ENCODE measurements at places on chromosomes 16 and 17.

- no peak for DNase-seq
These were observed 125.3 kb upstream of the SMURF2 start for GRCh38 chr17:64787255-64787920.

DNA sequence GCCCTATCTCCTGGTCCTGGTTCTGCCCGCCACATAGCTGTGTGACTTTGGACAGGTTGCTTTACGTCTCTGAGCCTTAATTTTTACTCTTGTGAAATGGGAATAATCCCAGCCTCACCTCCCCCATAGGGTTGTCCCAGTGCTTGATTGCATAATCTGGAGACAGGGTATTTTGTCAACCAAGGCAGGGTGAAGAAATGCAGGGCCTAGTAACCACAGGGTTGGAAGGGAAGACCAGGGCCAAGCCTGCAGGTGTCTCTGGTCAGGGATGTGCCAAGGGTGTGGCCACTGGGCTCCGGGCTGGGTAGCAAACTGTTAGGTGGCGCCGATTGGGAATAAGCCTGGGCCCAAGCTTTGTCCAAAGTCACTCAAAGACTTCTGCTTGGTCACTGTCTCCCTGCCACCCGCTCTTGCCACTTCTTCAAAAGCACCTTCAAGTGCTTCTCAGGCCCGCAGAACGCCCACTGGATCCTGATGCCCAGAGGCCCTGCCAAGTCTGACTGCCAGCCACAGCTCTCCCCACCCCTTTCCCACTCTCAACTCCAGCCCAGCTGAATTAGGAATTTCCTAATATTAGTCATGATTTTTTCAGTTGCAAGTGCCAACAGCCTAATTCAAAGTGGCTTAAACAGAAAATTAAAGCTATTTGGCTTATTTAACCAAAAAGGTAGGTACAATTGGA lies 20.6 kb upstream of the COL1A1 start:
- peak; percentile 84 for DNase-seq

DNA sequence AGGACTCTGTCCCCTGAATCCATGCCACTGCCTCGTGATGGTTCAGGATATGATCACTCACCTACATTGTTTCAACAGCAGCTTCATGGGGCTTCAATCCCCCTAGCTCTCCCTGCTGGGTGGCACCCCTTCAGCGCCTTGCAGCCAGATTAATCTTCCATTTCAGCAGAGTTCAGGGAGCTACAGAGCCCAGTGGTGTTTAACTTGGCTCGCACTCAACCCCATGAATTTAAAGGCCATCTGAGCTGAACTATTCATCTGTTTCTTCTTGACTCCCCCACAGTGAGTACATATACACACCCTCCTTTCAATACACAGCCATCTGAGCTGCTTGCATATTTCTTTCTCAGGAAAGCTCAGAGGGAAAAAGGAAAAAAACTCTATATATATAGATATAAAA lies 202.8 kb upstream of the C16orf82 start:
- DNase-seq, result no peak

DNA sequence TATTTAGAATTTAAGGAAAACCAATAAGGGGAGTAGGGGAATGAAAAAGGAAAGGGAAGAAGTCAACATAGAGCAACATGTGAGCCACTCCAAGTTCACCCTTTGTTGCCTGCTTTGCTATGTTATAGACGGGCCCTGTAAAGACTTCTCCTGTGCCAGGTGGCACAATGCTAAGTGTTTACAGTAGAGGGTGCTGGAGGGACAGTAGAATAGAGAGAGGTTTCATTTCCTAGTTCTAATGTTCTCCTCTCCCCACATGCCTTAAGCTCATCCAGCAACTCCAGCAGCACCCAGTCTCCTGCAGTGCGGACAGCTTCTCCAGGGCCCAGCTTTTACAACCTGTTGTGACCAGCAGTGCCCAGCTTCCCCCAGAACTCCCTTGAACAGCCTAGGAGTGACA lies 468.0 kb downstream of the HS3ST3B1 start:
- no peak for DNase-seq

DNA sequence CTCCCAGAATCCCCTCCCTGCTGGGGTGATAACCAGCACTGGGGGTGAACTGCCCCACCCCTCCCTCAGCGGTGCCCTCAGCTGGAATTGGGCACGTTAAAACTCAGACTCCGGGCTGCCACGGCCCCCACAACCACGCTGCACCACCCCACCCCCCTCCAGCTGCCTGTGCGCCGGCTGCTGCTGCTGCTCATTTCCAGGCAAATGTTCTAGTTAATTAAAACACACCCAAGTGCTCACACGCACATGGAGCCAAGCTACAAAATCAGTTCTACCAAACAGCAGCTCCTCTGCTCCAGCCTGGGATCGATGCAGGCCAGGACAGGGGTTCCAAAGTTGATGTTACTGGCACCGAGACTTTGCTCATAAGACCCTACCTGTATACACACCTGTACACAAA lies 180.5 kb downstream of the ZNF423 start:
- no peak for DNase-seq

GRCh38 chr16:76265434-76266045 lies 11.7 kb upstream of the CNTNAP4 start:
- DNase-seq, result no peak

- DNase-seq, result no peak
These were observed 33.2 kb upstream of the MEAK7 start for GRCh38 chr16:84537491-84538151.

DNA sequence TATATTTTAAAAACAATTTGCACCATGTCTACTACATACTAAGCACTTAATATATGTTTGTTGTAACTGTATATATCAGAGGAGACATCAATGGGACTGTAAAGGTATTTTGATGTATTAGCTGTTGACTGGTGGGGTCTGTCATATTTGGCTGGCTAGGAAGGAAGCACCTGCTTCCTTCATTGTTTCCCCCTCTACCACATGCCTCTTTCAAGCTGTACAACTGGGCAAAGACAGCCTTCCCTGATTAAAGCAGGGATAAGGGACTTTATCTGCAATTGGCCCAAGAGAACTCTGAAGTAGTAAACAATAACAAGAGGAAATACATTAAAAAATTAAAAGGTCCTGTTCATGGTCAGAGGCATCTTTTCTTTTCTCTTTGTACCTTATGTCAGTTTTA lies 5.5 kb upstream of the SLFN12L start:
- no peak for DNase-seq

DNA sequence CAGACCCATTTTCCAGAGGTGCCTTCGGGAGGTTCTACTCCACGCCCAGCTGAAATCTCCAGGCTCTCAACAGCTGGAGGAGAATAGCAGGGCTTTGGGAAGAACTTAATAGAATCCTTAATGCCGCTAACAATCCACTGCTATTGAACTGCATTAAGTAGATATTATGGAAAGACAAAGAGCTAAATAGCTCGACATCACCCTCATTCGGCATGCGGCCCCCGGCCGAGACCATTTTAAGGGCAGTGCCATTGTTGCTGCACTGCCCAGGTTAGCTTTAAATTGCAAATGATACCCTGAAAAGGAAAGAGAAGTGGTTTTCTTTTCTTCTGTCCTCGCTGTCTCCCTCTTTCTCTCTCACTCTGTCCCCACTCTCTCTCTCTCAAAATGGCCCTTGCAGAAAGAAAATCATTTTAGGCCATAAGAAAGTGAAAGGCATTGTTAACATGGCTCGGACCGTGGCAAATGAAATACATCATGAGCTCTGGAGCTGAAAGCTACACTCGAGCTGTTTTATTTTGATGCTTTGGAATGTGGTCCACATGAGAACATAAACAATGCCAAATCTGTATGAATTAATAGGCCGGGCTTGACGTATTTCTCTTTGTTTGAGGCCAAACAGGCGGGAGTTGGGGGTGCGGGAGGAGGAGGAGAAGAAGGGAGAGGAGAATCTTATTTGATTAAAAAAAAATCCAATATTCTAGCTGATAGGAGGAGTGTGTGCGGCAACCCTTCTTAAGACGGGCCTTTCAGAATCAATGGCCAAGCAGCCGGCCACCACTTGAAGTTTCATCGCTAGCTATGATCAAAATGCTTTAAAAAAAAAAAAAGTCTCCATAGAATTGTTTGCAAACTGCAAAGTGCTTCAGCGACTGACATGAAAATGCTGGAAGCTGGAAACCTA lies 298.8 kb upstream of the IRX3 start:
- no peak for DNase-seq

DNA sequence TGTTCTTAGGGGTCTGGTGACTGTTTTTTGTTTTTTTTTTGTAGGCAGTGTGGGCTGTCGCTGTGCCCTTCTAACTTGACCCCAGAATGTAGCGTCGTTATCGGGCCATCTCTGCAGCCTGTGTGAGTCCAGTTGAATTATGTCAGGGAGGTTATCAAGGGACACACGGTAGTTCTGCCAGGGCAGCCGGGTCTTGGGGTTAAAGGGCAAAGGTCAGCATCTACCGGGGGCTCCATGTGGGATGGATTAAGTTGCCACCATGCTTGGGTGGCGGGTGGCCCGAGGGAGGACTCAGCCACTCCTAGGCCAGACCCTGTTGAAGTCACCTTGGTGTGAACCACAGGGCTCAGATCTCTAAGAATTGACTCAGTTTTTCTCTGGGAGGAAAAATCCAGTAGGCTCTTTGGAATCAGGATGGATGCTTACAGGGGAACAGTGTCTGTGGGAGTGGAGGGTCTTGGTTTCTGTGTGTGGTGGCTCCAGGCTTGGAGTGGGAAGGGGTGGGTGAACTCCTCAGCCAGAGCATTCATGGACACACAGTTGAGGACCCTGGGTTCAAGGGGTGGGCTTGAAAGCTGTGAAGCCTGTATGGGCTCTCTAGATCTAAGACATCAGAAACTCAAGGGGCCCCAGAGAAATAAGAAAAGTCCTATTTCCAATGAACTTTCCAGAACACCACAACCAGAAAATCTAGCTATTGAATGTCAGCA lies 191.7 kb downstream of the IRF8 start:
- DNase-seq, result peak; percentile 40

DNA sequence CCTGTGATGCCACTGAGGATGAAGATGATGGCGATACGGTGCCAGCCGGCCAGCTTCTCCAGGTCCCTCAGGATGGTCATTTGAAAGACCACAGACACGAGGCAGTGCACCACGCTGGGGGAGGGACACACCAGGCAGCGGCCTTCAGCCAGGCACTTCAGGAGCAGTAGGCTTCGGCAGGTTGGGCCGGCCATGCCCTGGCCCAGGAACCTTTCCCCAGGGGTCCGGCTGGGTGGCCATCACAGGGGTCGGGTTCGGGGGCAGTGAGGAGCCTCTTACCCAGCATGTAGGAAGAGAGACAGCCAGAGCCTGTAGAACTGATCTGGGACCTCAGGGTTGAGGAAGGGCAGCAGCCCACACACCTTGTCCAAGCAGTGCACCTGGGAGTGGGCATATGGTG lies 5.3 kb downstream of the AANAT start:
- no peak for DNase-seq

GRCh38 chr16:21626659-21627277 lies 25.6 kb downstream of the IGSF6 start:
- peak; percentile 43 for DNase-seq

DNA sequence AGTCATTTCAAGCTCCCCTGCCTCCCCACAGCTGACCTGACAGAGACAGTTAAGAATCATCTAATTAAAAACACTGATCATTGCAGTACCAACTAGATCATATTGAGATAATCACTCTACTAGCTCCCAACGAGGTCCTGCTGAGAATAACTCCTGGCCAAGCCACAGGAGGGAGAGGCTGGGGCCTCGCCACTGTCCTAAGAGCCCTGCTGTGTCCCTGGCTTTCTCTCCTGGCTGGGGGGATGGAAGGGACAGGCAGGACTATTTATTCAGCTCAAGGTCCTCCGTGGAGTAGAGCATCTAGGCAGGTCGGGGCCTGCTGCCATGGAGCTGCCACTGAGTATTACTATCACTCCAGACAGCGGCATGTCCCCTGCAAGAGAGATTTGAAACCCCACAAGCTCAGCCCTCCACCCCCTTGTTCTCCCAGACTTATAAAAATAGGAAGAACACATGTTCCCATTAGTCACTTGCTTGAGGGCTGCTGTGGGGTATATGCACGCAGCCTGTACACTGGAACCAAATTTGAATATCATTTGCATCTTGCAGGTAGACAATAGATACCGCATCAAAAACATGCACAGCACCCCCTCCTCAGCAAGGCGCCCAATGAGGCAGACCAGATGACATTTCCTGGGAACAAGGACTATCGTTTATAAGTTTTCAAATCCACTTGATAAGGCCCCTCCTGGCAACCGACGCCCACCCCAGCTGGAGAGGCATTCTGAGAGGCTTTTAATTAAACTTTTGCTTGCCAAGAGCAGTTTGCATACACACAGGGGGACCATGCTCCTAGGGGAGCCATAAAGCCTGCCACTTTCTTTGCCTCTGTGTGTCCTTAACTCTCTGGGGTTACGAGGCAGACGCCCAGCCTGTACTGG lies 385.2 kb upstream of the ZFHX3 start:
- DNase-seq, result no peak

DNA sequence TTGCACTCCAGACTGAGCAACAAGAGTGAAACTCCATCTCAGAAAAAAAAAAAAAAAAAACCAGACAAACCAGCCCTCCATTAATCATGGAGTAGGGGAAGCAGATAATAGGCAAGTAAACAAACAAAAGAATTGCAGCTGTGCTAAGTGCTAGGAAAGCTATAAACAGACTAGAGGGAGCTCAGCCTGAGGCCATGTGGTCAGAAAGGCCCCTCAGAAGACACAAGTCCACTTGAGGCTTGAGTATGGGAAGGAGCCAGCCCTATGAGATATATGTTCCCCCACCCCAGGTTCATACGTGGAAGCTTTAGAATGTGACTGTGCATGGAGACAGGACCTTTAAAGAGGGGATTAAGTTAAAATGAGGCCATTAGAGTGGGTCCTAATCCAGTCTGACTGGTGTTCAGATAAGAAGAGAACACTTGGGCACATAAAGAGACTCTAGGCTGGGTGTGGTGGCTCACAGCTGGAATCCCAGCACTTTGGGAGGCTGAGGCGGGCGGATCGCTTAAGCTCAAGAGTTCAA lies 132.6 kb upstream of the NOL11 start:
- no peak for DNase-seq

- DNase-seq, result no peak
These were observed 80.2 kb upstream of the COX10 start for GRCh38 chr17:13989138-13989537.

GRCh38 chr16:4511441-4512082 lies 27.0 kb downstream of the CDIP1 start:
- no peak for DNase-seq

GRCh38 chr16:72536723-72537435 lies 364.9 kb upstream of the PMFBP1 start:
- no peak for DNase-seq

DNA sequence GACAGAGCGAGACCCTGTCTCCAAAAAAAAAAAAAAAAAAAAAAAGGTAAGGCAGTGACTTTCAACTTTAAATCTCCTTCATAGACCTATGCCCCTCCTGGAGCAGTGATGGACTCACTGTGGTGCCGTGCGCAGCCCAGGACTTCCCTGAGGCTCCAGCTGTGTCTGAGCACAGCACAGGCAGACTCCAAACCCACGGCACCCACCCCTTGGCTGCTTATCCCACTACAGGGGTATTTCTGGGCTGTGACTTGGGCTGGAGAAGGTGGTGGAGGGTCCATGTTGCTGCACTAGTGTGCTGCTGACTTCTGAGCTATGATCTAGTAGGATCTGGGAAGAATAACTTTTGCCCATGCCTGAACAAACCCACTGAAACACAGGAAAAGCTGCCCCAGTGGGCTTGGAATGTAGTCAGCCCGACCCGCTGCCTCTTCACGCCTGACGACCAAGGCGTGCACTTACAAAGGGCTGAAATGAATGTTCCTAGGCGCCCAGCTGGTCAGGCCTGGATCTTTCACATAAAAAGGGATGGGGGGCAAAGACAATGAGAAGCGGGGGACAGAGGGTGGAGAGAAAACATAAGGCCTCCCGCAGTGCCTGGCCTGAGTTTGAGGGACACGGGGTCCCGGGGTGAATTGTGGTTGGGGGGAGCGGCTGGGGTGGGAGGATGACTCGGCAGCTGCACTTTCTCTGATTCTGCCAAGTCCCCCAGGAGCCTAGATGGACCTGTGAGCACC lies 83.0 kb downstream of the IRF8 start:
- no peak for DNase-seq

Measured in tibial artery (tissue), 4 donors.